ENCODE measurements at places on chromosomes 1 and 21.

- no peak for DNase-seq
Observed at GRCh38 chr1:200296091-200296661, 113.7 kb downstream of the ZNF281 start.

GRCh38 chr1:56578138-56578962, 1.0 kb downstream of the PLPP3 start:
- DNase-seq = no peak

DNA sequence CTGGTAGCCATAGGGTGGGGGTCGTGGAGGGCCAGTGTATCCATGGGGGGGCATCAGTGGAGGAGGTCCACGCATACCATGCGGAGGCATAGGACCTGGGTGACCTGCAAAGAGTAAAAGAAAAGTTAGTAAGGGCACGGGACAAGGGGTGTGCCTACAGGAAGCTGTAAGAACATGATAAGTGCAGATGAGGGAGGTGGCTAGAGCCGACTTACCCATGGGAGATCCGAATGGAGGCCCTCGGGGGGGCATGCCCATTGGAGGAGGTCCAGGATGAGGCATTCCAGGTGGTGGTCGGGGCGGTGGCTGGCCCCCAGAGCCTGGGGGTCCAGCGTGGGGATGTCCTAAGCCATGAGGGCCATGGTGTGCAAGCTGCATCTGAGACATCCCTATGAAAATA, 4.0 kb downstream of the SF3B4 start:
- no peak for DNase-seq

GRCh38 chr21:31446226-31446855, 102.3 kb upstream of the TIAM1 start:
- DNase-seq = peak; percentile 49

- no peak for DNase-seq
Observed at GRCh38 chr1:205994346-205994745, 8.8 kb downstream of the RAB7B start.

DNA sequence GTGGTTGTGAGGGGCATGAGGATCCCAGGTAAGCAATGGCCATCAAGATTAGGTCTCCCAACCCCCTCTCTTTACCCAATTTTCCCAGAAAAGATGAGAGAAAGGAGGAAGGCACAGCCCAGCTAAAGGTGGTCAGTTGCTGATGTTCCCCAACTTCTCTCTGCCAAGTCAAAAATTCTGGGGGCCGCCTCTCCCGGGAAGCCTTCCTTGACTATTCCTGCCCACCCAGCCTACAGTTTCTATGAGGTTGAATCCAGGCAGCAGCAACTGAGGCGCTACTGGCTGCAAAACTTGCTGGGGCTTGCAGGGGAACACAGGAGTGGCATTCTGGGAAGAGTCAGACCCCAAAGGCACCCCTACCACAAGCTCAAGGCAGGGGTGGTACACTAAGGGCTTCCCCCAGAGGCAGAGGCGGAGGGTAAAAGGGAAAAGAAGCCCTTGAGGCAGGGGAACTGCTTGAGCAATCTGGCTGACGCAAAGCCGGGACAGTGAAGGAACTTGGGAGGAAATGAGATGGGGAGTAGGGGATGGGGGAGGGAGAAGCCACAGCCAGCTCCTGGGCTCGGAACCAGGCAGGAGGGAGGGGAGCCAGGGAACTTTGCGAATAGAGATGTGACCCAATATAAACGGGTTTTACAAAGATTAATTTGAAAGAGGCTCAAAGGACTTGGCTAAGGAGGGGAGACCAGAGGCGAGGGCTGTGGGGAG, 31.2 kb downstream of the SDC3 start:
- no peak for DNase-seq

GRCh38 chr1:216587715-216588114, 135.5 kb downstream of the ESRRG start:
- no peak for DNase-seq

- DNase-seq = peak; percentile 41
Observed at GRCh38 chr1:160711602-160712311, at the start of gene CD48. CD48 (minus strand) TSS chr1:160711822; CDS start chr1:160711763, 59 bp downstream.

GRCh38 chr1:69410457-69410850, 157.3 kb upstream of the LRRC7 start:
- DNase-seq = no peak

DNA sequence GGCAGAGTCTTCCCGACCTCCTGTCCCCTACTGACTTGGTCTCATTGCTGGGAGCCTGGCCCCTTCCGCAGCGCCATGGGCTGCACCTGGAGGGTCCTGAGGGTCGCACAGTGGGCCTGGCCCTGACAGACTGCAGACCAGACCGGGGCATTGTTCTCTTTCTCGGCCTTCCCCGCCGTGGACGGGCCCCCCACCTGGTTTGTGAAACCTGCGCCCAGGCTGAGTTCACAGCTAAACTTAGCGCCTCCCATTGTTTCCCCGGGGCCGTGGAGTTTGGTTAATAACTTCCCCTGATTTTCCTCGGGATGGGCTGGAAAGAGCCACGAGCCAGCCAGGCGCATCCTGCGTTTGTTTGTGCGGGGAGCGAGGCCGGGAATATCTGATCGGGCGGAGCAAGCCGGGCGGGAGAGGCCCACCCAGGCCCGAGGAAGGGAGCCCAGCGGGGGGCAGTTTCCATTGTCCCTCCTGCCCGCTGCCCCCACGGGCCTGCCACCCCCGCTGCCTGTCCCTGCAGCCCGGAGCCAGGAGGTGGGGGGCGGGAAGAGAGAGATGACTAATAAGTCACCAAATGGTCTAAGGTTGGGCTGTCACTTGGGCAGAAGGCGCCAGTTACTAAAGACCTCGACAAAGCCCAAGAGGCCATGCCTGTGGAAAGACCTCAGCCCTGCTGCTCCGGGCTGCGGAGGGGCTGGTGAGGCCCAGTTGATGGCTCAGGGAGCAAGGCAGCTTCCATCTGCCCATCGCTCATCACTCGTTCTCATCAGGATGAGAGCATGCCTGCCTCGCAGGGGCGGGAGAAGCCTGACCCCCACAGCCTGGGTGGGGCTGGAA, 39.0 kb upstream of the ARHGEF16 start:
- no peak for DNase-seq

GRCh38 chr1:225654688-225655508, 2.0 kb upstream of the ENAH start:
- no peak for DNase-seq

GRCh38 chr1:23809751-23810171, 9.2 kb upstream of the GALE start:
- DNase-seq = peak; percentile 70

DNA sequence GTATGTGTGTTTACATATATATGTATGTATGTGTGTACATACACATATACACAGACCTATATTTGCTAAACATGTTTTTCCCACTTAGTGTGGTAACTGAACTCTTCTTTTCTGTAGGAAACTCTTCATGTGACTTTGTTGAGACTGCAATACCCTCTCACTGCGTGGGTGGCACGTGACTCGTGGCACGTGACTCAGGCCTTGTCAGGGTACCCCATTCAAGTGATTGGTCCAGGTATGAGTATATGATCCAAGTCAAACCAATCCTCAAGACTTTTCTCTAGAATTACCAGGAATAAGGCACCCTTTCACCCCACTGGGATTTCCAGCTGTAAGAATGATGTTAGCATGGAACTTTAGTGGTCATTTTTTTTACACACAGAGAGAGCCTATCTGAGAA, 149.2 kb upstream of the KCNK2 start:
- no peak for DNase-seq

- no peak for DNase-seq
Observed at GRCh38 chr1:177825276-177825901, 144.5 kb downstream of the SEC16B start.

DNA sequence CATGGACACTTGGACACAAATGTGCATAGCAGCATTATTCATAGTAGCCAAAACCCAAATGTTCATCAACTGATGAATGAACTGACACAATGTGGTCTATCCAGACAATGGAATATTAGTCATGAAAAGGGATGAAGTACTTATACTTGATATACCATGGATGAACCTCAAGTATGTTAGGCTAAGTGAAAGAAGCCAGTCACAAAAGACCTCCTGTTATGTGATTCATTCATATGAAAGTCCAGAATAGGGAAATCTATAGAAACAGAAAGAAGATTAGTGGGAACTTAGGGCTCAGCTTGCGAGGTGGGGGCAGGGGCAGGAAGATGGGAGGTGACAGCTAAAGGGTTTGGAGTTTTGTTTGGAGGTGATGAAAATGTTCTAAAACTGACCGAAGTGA, 7.4 kb downstream of the KCNE1 start:
- no peak for DNase-seq

- no peak for DNase-seq
Observed at GRCh38 chr1:241834733-241835377, 13.1 kb upstream of the EXO1 start.

DNA sequence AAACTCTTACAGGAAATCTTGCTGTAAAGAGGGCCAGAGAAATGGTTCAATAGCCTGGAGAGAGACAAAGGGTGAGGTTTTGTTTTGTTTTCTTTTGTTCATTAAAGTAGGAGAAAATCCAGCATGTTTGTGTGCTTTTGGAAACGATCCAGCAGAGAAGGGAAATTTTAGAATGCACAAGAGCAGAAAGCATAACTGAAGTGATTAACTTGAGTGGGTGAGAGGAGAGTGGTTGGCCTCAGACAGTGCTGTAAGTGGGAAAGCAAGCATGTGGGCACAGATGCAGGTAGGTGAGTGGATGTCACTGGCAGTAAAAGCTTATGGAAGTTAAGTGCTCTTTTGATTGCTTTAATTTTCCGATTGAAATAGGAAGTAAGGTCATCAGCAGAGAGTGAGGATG, 50.2 kb downstream of the EEIG2 start:
- DNase-seq = no peak

DNA sequence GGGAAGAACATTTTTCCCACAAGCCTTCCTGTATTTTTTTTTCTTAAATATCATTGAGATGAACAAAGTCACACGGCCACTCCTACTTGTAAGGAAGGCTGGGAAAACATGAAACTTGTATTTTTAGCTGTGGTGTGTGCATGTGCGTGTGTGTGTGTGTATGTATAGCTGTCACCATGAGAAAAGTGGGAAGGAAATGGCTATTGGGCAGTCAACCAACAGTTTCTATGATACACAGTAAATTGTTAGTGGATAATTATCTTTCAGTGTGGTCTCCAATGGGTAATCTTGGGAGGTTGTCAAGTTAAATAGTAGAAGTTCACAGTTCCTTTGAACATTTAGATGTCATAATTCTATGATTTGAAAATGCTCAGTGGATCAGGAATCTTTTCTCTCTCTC, 132.7 kb upstream of the USP24 start:
- no peak for DNase-seq

GRCh38 chr1:164562061-164562460, 3.1 kb downstream of the PBX1 start:
- DNase-seq = no peak

DNA sequence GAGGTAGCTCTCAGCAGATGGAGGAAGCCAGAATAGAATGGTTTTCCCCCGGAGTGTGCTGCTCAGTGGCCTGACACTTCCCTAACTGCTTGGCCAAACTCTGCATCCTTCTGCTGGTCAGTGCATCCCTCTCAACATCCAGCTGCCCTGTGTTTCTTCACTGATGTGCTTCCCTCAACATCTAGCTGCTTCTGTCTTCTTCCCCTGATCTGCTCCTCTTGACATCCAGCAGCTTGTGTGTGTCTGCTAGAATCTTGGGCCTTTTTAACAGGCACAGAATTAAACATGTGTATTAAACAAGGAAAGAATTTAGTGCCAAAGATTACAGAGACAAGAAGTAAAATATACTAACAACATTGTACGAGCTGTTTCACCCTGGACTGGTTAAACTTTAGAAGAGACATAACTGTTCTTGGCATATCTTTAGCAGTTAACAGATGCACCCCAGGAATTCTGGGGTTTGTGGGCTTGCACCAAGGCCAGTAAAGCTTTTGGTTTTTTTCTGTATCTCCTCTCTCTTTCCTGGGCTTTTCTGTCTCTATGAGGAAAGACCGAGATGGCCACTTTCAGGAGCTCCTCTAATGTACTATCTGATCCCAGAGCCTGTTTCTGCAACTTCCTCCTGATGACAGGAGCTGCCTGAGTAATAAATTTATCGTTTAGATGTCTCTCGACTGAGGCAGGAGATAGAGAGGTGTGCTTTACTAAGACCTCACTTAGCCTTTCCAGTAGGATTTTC, 34.8 kb upstream of the HSD3B1 start:
- no peak for DNase-seq

- no peak for DNase-seq
Observed at GRCh38 chr1:172401892-172402291, 18.6 kb upstream of the C1orf105 start.

DNA sequence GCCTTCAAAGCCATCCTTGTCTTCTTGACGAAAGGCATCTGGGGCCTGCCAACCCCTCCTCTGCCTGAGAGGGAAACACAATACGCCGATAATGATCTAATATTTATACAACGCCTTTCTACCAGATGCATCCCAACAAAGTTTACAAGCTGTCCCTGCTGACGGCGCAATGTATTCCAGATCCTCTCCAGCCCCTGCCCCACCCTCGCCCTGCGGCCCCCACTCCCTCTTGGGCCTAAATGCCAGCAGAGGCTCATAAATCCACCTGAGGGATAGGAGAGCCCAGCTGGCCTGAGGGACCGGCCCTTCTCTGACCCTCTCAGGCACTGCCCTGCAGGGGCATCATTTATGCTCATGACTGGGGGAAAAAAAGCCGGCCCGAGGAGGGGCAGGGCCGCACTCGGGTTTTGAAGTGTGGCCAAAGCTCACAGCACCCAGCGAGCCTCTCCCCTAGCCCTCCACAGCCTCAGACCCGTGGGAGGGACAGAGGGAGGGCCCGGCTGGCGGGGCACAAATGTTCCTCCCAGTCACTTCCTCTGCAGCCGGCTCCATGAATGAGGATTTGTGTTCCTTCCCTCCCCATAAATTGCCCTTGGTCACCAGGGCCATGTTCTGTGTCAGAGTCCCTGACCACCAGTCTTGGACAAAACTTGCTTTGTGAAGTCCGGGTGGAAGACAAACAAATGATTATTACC, 140.3 kb downstream of the FOXD2 start:
- no peak for DNase-seq

DNA sequence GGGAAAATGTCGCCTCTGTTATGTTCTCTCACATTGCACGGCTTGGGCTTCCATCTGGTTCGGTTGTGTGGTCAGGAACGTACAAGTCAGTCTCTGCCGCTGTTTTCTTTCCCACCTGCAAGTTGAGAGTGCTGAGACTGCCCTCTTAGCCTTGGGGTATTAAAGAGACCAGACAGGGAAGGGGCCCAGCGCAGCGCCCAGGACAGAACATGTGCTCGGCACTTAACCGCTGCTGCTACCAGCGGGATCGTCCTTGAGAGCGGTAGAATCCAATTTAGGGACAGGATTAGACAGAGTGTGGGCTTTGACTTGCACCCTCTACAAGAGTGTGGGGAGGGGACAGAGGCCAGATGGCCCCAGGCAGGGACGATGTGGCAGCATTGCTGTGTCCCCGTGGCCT, 17.7 kb upstream of the AGPAT3 start:
- DNase-seq = no peak

GRCh38 chr1:219460081-219460895, 152.6 kb downstream of the ZC3H11B start:
- DNase-seq = no peak

DNA sequence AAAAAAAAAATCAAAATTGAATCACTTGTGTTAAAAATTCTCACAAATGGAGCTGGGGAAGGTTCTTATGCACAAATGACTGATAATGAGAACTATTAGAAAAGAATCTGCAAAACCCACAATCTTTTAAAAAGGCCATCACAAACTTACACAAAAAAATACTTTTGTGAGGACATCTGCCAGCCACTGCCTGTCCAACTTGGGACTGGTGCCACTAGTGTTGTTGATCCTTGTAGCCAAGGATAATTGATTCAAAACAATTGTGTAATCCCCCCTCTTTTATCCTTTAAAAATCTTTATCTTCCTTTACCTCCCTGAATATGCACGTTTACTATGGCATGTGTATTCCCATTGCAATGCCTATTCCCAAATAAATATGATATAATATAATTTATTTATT, 39.2 kb upstream of the THEM4 start:
- DNase-seq = no peak

Measured in activated T-helper 1 cell treated with anti-CD3 and anti-CD28 coated beads, Interleukin-12 subunit alpha, Interleukin-12 subunit beta, Interleukin-2, Interleukin-4 antibody, amounts not matched to agents 30 ng/mL and 10 ng/mL and 1 ng/mL, durations not matched to agents 14 hours and 24 hours and 36 hours (primary cell).